Nephron progenitor cell (in vitro differentiated cells): ENCODE measurements at places on chromosomes 7 and 10.

DNA sequence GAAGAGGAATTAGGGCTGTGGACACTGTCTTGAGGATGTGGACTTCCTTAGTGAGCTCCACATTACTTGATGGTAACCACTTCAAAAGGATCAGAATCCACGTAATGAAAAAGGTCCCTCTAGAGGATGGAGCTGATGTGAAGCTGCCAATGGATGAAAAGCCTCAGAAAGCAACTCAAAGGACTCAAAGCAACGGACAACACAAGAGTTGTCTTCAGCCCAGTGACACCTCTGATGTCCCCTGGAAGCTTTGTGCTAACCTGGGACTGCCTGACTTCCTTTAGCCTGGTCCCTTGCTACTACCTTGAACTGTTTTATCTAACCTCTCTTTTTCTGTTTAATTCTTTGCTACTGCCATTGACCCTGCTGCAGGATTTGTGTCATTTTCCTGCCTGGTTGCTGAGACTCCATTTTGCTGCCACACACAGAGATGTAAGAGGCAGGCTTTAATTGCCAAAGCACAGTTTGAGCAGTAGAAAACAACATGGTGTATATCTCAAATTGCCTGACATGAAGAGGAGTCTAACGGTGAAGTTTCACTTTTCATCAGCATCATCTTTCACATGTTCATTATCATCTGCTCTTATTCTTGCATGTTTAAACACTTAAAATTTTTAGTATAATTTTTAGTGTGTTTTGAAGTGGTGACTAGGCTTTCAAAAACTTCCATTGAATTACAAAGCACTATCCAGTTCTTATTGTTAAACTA, 11.1 kb upstream of the SGCE start:
- no peak for DNase-seq

- no peak for DNase-seq
Observed at GRCh38 chr10:122649903-122650302, 49.7 kb downstream of the C10orf120 start.

DNA sequence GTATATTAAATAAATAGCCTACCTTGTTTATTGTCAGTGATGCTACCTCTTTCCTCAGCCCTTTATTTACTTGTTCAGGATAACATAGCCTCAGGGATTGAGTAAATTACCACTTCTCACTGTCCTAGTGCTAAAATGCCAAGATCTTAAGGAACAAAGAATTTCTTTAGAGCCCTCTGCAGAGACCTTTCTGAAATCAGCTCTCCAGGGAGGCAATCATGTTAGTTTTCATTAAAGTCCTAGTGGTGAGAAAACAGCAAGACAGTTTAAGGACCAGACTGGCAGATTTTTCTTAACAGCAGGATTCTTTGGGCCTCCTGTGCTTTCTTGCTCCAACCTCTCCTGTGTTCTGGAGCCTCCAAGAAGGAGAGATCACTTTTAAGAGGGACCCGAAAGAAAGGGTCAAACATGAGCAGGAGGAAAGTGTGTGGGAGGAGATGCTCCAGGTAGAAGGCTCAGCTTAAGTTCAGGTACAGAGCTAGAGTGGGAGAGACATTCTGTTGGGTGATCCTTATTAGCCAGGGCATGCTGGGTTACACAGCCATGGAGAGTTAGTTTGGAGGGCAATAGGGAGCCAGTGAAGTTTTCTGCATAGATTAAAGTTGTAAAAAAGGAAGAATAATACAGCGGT, 1.2 kb upstream of the PLCE1 start:
- no peak for DNase-seq

DNA sequence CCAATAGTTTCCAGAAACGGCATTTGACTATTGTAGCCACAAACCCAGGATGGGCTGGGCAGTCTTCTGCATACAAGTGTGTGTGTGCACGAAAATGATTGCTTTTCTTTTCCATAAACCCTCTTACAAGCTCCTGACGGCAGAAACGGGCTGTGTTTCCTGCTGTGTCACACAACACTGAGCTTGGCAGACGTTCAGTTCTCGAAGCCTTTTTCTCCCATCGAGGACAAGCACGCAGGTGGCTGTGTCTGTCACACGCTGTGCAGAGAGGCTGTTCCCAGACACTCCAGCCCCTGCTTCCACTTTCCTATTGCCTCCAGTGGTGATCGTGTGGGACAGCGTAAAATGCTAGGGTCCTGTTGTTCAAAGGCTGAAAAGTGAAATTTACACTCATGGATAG, 32.1 kb downstream of the RBAK start:
- DNase-seq = no peak

DNA sequence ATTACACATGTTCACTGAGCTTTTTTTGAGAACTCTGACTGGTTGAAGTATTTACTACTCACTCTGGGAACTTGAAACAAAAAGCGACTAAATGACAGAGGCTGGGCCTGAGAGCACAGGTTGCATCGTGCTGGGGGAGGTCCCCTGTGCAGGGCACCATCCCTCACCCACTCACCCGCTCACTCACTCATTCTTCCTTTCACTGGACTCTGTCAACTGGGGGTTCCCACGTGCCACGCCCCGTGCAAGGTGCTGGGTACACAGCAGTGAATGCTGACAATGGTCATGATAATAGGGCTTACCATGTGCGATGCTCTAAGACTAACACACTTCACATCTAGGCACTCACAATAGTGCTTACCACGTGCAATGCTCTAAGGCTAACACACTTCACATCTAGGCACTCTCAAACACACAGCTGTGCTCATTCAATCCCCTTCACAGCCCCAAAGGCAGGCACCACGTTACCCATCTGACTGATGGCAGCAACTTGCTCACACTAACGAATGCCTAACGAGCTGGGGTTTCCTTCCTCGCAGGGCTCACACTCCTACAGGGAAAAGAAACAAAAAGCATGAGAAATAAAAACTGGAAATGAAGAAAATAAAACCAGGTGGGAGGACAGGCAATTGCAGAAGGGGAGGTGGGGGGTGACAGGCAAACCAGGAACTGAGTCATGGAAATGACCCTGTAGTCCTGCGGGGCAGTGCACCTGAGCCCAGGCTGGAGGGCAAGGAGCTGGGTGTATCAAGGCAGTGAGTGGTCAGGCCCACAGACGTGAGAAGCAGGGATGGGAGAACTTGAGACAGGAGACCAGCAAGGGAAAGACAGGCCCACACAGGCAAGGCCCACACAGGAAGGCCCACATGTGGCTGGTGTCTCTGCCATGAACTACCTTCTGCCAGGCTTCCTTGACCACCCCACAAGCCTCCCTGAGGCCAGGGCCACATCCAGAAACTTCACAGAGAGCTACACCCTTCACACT, 147.0 kb upstream of the FAM20C start:
- no peak for DNase-seq

- DNase-seq = no peak
Observed at GRCh38 chr10:25083546-25084111, 67.2 kb downstream of the THNSL1 start.

DNA sequence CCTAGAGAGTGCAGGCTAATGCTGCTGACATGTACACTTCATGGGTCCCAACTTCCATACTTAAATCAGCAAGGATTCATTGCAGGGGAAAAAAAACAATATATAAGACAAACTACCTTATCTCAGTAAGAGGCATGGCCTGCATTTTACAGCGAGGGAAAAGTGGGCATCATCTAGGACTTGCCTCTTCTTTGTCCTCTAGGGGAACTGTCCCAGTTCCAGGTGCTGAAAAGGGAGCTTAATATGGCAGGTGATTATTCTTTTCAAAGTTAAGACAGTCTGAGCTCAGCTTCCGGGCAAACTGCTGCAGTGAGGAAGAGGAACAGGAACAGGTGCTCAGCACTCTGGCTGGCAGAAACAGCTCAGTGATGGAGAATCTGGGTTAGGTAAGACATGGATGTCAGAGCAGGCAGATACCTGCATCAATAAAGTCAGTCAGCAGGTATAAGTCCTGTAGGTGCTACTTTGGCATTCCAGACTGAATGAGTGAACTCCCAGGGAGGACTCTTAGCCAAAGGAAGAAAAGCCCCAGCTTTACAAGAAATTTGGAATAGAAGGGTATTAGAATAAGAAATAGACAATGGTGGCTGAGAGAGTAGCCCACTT, 147.2 kb downstream of the TMEM178B start:
- peak; percentile 44 for DNase-seq

DNA sequence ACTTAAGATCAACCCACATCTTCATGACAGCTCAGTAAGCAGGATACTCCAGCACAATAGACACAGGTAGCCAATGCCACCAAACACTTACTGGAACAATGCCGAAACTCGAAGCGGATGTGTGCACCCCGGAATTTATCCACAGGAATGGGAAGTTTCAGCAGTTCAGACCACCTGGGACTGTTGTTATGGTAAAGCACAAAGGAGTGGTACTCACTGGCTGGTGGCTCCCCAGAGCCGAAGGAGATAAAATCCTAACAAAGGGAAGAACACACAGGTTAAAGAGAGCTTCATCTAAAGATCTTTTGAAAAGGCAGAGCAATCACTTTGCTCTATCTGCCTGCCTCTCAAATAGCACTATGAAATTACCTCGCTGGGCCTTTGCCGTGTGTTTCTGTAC, 305.9 kb downstream of the DOCK4 start:
- no peak for DNase-seq

DNA sequence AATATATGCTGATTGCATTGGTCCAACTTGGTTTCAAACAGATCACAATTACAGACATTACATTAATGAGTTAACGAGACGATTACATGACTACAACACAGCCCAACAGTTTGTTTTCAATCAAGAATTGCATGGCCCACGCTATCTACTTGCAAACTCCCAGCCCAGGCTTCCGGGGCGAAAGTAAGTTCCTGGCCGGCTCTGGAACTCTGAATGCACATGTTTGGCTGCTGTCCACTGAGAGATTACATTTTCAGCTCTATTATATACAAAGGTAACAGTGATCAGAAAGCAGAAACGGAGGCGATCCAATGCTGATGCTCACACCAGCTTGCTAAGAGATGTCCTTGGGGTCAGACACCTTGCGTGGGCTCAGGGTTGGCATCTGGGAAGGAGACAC, 206.3 kb downstream of the FANK1 start:
- DNase-seq = no peak

GRCh38 chr7:156944876-156945275, 4.6 kb upstream of the NOM1 start:
- no peak for DNase-seq

DNA sequence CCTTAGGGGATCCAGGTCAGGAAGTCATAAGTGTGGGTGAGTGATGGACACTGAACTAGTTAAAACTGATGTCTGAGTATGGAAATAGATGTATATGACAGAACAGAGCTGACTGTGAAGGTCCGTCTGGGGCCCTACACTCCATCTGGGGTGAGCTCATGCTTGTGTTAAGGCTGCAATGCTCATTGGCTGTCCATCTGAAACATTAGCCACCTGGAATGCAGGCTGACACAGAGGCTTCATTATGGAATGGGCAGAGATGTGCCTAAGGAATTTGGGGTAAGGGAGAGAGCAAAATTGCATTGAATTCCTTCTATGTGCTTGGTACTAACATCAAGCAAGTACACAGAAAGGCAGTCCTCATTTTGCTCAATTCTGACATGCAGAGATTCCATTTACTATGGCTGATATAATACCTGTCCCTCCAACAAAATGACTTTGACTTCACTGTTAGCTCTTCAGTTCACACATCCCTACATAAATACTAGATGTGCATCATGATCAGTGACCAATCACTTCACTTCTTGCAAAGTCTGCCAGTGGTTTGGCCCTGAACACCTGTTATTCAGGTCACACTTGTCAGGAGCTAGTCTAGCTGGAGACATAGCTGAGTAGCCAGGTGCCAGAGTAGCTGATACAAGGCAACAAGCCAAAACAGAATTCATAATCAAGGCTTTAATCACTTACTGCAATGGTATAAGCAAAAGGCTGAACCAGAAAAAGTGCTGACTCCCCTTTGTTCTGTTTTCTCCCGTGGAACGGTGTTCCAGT, 128.9 kb upstream of the VWC2 start:
- DNase-seq = peak; percentile 6

- no peak for DNase-seq
Observed at GRCh38 chr10:32149252-32149955, 93.2 kb upstream of the KIF5B start.

DNA sequence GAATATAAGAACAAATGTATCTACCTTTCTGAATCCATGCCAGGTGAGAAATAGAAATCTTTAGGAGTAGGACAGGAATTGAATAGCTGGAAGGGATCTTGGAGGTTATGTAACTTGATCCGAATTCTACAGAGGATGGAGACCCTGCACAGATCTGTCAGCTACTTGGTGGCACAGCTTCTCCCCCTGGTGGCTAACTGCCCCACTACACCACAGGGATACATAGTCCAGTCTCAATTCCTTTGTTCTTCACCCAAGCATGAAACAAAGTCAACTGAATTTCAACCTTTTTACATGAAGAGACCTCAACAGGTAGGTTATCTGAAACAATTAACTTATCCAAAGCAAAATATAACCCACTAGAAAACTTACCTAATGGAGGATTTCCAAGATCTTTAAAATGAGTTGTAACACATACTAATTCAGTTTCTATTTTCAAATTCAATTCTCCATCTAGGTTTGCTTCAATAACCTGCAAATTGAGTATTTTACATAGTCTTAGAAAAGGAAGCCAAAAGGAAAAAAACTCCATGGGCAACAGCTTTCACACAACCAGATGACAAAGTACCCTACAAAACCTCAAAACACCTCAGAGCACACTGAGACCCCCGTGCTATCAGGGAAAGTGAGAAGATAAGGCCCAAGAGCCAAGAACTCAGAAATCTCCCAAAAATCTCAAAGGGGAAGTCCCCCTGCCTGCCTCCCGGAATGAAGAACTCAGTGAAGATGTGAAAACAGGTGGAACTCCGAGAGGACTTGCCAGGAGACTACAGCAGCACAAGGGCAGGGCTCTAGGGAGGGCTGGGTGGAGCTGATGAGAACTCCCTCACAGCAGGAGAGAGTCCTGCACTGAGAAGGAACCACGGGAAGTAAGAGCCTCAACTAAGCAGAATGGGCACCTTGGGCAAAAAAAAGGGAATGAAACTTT, 10.3 kb downstream of the HUS1 start:
- DNase-seq = peak; percentile 89

DNA sequence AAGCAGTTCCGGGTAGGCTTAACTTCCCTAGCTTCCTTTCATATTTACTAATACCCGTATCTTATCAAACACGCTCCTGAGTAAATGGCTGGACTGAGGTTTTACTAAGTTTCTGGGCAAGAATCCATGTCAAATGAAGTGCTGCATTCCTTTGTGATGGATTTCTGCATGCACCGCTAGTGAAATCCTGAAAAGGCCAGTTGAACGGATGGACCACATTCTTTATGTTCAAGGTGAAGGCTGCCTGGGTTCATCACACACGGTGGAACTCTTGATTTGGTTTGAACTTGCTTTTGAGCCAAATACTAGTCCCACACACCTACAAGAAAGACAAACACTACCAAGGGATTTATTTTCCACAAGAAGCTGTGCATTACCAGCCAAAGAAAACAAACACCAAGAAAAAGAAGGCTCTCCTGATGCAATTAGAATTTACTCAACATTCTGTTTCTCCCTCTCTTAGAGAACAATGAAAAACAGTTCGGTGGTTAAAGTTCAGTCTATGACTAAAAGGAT, 255.0 kb upstream of the SEMA3C start:
- no peak for DNase-seq

- DNase-seq = no peak
Observed at GRCh38 chr7:82677493-82677892, 233.9 kb upstream of the CACNA2D1 start.

GRCh38 chr10:103854686-103855391, 537 bp downstream of the SH3PXD2A start:
- peak; percentile 64 for DNase-seq
